HuH-7 (cell line): ENCODE measurements at places on chromosomes 5 and 9.

DNA sequence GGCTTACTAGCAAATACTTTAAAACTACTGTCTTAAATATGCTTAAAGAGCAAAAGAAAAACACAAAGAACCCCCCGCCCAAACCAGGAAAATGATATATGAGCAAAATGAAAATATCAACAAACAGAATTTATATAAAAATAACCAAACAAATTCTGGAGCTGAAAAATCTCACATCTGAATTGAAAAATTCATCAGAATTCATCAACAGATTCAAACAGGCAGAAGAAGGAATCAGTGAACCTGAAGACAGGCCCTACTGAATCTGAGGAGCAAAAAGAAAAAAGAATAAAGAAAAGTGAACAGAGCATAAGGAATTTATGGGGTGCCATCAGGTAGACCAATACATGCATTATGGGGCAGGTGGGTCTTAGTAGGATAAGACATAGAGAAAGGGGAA lies 49.8 kb upstream of the SPTLC1 start:
- DNase-seq: no peak

GRCh38 chr5:1751026-1751863 lies 48.4 kb downstream of the MRPL36 start:
- DNase-seq: no peak

DNA sequence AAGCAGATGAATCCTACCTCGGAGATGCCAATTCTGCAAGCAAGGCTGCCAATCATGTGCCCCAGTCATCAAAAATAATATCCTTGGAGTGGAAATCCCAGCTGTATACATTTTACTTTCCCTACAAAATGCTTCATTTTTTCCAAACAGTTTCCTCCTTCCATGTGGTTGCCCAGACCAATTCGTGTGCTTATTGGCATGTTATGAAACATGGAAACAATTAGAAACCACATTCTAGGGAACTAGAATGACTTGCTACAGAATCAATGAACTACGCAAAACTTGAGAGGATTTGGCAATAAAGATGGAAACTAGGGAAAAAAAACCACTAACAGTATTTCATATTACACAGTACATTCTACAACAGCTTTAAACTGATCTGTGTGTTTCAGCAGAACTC lies 584.5 kb upstream of the DMAC1 start:
- DNase-seq: no peak

DNA sequence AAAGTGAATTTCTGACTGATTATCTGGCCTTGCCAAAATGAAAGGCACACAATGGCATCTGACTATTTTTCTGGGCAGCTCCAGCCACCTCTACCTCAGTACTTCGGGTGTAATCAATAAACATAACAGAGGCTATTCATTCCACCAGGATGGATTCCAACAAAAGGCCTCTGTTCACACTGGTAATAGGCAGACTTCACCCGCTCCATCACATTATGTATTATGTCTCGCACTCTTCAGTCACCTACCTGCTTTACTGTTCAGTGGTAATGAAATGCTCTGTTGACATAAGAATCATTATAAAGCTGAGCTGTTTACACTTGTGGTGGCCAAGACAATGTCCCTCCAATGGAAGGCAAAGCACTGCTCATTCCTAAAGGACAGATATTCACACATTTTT lies 1333.7 kb upstream of the WWC1 start:
- peak; percentile 21 for DNase-seq

DNA sequence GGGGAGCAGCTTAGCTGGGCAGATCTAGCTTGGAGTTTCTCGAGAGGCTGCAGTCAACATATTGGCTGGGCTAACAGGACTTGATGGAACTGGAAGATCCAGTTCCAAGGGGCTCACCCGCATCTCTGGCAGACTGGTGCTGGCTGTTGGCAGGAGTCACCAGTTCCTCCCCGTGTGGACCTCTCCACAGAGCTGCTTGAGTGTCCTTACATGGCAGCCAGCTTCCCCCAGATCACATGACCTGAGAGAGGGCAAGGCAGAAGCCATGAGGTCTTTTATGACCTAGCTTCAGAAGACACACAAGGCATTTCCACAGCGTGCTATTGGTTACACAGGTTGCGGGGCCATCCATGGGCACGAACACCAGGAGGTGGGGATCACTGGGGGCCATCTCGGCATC lies 26.4 kb upstream of the RXRA start:
- DNase-seq: no peak

GRCh38 chr9:30995956-30996738 lies 1388.3 kb upstream of the ACO1 start:
- no peak for DNase-seq

DNA sequence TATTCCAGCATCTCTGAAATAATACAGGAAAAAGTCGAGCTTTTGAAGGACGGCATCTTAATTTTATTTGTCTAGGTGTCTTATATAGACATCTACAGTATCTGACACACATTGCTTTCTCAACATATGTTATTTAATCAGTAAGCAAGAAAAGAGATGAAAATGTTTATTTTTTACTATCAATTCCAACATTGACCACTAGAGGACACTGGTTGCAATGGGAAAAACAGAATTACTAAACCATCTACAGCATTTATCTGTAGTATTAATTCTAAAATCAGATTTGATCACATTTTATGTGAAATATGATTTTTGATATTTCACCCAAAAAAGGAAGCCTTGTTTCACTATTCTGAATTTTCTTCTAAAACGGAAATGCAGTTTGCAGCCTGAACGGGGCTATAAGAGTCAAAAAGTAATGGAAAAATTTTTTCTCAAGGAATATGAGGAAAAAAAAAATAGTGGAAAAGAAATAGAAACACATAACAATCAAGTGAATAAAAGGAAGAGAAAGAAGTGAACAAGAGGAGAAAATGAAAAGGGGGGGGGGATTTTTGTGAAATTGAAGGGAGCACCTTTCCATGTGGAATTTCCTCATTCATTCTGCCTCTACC lies 98.6 kb downstream of the OSTF1 start:
- DNase-seq: no peak

DNA sequence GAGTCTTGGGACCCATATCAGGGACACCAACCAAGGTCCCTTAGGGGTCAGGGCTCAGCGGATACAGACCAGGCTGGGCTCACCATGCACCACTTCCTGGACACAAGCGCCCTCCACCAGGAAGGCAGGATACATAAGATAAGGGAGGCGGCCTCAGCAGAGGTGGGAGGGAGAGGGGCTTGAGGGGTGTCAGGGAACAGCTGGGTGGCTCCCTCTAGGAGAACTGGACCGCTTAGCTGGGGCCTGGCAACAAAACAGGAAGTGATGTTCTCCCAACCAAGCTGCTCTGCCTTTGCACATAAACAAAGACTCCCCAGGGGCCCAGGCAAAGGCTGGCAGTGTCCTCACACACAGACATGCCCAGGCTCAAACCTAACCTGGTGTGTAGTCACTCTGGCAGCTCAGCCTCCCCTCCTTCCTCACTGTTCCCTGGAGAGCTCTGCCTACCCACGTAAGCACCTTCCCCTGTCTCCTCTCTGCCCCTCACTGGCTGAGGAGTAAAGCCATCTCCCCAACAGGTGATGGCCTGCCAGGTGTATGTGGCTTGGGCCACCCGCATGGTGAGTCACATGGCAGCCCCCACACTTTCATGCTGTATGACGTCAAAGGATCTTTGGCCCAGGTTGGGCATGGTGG lies 5.8 kb upstream of the BICD2 start:
- no peak for DNase-seq

GRCh38 chr9:21801683-21802417 lies 586 bp upstream of the MTAP start:
- no peak for DNase-seq

GRCh38 chr9:91778031-91778430 lies 172.0 kb downstream of the ROR2 start:
- DNase-seq: no peak

- DNase-seq: no peak
Measured at GRCh38 chr5:32814141-32814540, 103.0 kb downstream of the NPR3 start.

DNA sequence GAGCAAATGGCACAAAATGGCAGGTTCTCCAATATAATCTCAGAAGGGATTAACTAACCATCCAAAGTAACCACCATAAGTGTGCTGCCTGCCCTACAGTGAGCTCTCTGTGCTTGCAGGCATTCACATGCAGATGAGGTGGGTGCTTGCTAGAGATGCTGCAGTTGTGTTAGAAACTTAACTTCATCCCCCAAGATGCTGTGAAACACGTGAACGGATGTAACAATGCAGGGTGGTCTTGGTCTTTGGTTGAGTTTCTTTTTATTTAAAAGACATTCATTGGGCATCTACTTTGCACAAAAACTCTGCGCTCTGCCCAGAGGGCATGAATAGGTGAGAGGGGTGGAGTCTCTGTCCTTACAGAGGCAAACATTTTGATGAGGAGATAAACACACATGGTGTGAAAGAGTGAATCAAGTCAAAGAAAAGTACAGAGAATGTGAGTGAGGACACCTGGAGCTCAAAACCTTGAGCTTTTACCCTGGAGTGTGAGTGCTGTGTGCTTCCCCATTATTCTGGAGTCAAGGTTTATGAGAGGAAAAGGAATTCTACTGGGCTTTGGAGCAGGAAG lies 143.9 kb upstream of the DAP start:
- no peak for DNase-seq

- no peak for DNase-seq
Measured at GRCh38 chr9:102587281-102587680, 407.9 kb upstream of the CYLC2 start.

- DNase-seq: no peak
Measured at GRCh38 chr9:98410185-98410697, 154.8 kb upstream of the TBC1D2 start.

DNA sequence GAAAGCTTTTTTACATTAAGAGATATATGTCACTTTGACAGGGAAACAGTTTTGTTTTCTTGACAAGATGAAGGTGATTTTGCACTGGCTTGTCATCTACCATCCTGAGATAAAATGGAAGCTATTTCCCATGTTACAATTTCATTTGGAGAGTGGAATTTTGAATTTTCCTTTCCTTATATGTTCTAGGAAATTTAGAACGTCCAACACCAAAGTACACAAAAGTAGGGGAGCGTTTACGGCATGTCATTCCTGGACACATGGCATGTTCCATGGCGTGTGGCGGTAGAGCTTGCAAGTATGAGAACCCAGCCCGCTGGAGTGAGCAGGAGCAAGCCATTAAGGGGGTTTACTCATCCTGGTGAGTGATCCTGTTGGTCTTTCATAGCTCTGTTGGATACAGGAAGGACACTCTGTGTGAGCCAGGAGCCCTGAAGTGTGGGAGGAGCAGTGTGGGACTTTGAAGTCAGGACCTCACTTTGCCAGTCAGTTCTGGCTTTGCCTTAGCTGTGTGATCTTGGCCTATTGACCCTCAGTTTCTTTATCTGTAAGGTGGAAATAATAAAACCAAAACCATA lies 887 bp downstream of the PTPDC1 start:
- no peak for DNase-seq

GRCh38 chr5:67432606-67433005 lies 236.0 kb upstream of the CD180 start:
- DNase-seq: no peak

DNA sequence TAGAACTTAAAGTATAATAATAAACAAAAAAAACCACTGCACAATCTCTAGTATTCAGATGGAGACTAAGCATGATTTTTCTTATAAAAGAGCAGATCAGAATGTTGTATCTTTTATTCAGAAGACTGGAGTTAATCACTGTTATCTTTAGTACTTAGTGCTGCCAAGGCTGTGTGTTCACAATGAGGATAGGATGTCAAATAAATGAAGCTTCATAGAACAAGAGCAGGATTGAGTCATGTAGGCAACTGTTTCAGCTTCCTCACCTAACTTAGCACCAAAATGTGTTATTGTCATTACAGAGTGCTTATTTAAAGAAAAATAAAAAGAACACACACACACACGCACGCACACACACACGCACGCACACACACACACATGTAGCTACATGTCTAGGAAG lies 58.1 kb upstream of the CDKN2B start:
- no peak for DNase-seq

- DNase-seq: no peak
Measured at GRCh38 chr9:76441551-76442322, 17.2 kb upstream of the GCNT1 start.

- no peak for DNase-seq
Measured at GRCh38 chr5:127872494-127872893, 169.3 kb downstream of the CCDC192 start.

GRCh38 chr5:10935536-10935935 lies 174.5 kb upstream of the DAP start:
- no peak for DNase-seq

GRCh38 chr9:95504053-95504963 lies 12.5 kb downstream of the PTCH1 start:
- peak; percentile 66 for DNase-seq

DNA sequence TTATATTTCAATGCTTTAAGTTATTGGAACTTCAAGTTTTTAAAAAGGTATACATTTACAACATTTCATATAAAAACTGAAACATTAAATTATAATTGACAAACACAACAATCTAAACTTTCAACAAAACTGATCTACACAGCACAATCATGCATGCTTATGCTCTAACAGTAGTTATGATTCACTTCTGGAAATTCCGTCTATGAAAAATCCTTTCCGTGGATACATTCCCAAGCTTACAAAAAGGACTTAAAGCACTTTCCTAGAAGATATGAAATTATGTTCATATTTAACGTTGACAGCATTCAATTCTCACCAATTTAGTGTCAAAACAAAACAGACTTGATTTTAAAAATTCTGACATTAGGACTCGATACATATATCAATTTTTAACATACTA lies 3.7 kb downstream of the HNRNPH1 start:
- no peak for DNase-seq

GRCh38 chr5:125197321-125197720 lies 450.9 kb upstream of the ZNF608 start:
- DNase-seq: no peak

- DNase-seq: no peak
Measured at GRCh38 chr9:71819115-71819739, 50.9 kb upstream of the CEMIP2 start.

DNA sequence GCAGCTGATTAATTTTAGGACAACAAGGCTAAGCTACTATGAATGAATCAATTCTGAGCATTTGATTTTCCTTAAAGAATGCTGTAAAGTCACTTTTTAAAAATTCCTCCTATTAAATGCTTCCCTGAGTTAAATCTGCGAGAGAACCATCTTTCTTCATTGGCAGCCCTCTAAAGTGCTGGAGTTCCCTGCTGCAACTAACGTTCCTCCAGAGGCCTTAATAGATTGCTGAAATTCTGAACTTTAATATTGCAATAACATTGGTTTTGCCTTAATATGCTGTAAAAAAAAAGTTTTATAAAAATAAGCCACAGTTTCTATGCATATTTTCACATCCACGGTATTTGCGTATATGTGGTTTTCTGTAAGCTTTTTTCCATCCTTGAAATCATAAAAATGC lies 298.0 kb upstream of the PIK3R1 start:
- no peak for DNase-seq

DNA sequence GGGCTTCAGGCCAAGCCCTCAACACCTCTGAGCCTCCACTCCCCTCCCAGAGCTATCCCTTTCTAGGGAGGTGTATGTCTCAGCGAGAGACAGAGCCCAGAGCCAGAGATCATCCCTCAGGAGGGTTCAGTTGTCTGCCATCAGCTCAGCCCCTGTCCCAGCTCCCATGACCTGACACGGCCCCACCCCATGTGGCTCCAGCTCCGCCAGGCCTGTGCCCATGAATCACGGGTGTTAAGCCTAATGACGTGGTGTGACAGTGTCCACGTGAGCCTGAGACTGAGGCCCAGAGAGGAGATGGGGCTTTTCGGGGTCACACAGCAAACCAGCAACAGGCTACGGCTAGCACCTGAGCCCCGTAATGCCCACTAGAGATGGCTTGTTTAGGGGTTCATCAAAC lies 60.9 kb upstream of the ORM1 start:
- DNase-seq: no peak

- no peak for DNase-seq
Measured at GRCh38 chr5:136012041-136012804, 16.6 kb upstream of the TGFBI start.

GRCh38 chr5:144102361-144102760 lies 68.1 kb downstream of the YIPF5 start:
- no peak for DNase-seq
